ENCODE measurements at places on chromosomes 16 and 17.
A peak's percentile ranks its signal among the peaks of the same experiment; 100 is the strongest.

DNA sequence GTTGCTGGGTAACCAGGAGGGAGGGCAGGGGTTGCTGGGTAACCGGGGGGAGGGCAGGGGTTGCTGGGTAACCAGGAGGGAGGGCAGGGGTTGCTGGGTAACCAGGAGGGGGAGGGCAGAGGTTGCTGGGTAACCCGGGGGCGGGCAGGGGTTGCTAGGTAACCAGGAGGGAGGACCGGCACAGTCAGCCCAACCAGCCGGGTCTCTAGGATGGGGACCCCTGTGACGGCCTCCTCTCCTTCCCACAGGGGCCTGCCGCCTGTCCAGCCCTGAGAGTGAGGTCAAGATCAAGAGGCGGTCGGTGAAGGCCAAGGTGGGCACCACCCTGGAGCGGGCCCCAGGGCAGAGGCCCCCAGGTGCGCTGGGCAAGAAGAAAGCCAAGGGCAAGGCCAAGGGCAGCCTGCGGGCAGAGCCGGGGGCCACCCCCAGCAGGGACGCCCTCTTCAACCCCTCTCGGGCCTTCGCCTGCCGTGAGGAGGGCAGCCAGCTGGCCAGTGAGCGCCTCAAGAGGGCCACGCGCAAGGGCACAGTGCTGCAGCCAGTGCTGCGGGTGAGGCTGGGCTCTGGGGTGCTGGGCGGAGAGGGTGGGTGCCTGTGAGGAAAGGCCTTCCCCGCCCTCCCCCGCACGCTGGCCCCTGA is 54.6 kb downstream of the ACTG1 start:
- no peak for DNase-seq

DNA sequence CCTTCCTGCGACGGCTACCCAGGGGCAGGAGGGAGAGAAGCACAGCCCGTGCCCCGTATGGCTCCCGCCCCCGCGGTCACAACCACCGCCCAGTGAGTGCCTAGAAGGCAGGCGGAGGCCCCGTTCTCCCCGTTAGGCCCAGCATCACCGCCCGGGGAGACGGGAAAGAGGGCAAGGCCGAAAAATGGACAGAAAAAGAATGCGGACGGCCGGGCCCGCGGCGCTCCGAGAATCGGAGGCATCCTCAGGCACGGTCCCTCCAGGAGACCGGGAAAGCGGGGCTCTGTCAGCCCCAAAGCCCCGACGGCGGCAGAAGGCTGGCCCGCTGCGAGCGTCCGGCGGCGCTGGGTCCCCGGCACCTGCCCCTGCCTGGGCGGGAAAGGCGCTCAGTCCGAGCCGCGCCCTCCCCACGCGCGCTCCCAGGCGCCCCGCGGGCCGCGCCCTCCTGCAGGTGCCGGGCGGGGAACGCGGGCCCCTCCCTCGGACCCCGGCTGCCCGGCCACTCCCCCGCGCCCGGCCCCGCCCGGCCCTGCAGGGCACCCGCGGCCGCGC is 407 bp downstream of the MCRIP1 start:
- DNase-seq, result peak; percentile 67

DNA sequence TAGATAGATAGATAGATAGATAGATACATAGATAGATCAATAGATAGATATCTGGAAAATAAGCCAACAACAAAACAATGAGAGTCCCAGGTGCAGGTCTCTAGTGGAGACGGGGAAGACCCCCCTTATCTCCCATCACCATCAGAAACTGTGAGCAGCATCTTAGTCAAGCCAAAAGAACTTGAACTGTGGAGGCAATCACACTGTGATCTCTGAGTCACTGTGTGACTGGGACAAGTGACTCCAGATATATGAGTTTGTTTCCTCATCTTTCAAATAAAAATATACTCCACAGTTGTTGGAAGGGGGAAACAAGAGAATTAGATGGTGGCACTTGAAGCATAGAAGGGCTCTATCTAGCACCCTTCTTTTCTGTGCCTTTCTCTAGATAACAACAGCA is 42.1 kb downstream of the NOG start:
- DNase-seq, result no peak

DNA sequence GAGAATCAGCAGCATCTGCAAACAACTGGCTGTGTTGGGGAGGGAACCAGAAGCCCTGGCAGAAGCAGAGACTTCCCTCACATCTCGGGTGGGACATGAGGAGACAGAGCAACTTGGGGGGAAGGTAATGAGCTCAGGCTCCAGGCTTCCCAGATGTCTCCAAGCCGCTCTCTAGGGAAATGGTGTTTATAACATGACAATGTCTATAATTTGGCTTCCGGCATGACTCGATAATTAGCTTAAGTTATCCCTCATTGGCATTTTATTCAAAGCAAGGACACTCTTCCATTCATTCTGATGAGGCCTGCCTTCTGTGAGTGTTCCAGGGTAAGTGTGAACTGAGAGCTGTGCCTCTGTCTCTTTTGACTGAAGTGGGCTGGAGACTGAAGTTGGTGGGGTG is 14.7 kb upstream of the MLLT6 start:
- DNase-seq, result no peak

DNA sequence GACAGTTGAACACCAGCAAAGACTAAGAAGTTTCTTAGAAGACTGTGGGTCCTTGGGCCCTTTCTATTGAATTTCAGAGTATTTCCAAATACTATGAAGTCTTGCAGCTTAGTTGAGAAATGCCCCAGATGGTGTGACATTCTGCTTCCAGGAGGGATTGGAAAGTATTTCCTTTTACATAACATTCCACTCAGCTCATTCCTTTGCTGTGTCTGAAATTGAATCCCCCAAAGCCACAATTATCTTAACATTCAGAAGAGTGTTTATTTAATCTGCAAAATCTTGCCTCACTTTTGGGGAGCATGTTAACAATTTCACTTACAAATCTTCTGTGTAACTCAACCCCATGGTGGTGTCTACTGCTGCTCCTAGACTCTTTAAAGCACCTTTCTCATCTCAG is 307.7 kb downstream of the WWOX start:
- no peak for DNase-seq
